Fibroblast of skin of back (primary cell): ENCODE measurements at places on chromosomes 12 and 14.

DNA sequence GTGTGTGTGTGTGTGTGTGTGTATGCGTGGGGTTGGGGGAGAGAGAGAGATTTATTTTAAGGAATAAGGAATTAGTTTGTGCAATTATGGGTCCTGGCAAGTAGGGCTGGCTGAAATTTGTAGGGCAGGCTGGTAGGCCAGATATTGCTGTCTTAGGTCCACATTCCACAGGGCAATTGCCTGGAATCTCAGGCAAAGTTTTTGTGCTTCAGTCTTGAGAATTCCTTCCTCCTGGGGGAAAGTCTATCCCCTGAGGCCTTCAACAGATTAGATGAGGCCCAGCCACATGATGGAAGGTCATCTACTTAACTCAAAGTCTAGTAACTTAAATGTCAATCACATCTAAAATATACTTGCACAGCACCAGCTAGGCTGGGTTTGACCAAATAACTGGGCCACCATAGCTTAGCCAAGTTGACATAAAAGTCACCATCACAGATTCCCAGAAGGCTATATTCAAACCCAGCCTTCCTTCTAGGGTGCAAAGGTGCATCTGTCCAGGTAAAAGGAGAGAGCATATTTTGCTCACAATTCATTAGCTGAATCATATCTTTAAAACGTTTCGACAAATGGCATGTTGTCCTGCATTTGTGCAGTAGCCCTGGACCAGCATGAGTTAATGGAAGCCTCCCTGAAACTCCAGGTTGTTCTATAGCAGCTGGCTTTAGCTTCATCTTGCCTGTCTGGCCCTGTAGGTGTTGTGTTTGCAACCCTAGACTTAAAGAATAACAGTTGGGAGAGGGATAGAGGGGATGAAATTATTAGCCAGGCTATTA is 63.1 kb downstream of the C14orf132 start:
- peak; percentile 47 for DNase-seq

- DNase-seq, result no peak
These were observed 145.1 kb upstream of the C14orf180 start for GRCh38 chr14:104434214-104435076.

DNA sequence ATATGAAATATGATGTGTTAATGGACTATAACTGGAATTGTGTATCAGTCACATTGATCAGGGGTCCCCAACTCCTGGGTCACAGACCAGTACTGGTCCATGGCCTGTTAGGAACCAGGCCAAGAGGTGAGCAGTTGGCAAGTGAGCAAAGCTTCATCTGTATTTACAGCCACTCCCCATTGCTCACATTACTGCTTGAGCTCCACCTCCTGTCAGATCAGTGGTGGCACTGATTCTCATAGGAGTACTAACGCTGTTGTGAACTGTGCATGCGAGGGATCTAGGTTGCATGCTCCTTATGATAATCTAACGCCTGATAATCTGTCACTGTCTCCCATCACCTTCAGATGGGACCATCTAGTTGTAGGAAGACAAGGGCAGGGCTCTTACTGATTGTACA is 72.3 kb downstream of the CDK17 start:
- DNase-seq, result no peak

DNA sequence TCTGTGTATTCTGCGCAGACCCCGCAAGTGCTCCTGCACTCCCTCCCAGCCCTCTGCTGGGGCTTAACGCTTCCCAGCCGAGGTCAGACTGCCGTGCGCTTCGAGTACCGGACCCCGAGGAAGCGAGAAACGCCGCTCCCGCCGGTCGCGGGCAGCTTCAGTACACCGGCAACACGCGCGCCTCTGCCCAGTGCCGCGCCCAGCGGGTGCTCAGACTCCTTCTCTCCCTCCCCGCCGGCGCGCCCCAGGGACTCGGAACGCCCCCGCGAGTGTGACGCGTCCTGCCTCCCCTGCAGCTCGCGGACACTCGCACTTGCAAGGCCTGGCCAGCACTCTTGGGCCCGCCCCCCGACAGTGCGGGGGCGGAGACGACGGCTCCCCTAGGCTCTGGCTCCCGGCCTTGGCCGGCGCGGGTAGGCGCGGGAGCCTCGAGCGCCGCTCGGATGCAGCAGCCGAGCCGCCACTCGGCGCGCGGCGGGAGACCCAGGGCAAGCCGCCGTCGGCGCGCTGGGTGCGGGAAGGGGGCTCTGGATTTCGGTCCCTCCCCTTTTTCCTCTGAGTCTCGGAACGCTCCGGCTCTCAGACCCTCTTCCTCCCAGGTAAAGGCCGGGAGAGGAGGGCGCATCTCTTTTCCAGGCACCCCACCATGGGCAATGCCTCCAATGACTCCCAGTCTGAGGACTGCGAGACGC is at the start of gene PTGER2:
Gene PTGER2, plus strand, starts transcription at position 410 of the 692 bp plus-strand sequence. Its CDS starts 237 bp downstream, at position 647.
- peak; percentile 85 for DNase-seq

DNA sequence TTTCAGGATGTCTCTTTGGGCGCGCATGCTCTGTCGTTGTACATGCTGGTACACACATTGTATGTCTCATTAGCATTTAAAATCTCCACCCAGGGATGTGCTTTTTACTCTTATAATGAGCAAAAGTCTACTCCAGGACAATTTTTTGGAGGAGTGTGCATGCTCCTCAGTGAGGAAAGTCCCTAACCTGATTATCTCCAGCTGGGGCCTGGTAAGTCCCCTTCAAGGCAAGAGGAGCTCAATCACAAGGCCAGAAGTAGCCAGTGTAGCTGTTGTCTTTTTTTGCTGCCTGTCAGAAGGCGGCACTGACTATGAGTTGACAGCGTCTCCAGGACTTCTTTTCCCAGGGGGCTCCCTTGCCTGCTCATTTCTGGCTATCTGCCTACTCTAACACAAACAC is 218.3 kb upstream of the CNTN1 start:
- no peak for DNase-seq

- no peak for DNase-seq
These were observed 427.5 kb downstream of the SNAPC1 start for GRCh38 chr14:62189698-62190097.

- no peak for DNase-seq
These were observed 107.3 kb downstream of the BCL11B start for GRCh38 chr14:99164712-99165111.

DNA sequence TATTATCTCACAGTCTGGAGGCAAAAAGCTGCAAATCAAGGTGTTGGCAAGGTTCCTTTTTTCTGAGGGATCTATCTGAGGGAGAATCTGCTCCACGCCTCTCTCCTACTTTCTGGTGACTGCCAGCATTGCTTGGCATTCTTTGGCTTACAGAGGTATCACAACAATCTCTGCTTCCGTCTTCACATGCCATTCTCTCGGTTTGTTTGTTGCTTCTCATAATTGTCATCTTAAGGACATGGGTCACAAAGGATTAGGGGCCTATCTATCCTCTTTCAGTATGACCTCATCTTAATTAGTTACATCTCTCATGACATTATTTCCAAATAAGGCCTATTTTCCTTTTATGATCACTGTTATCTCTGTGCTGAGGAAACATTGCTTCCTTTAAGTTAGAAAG is 345.0 kb downstream of the FOXG1 start:
- no peak for DNase-seq

GRCh38 chr12:12909995-12910420 is 18.6 kb downstream of the GPRC5A start:
- DNase-seq, result no peak

- DNase-seq, result peak; percentile 30
These were observed 134.0 kb downstream of the PRKCH start for GRCh38 chr14:61455351-61455750.

DNA sequence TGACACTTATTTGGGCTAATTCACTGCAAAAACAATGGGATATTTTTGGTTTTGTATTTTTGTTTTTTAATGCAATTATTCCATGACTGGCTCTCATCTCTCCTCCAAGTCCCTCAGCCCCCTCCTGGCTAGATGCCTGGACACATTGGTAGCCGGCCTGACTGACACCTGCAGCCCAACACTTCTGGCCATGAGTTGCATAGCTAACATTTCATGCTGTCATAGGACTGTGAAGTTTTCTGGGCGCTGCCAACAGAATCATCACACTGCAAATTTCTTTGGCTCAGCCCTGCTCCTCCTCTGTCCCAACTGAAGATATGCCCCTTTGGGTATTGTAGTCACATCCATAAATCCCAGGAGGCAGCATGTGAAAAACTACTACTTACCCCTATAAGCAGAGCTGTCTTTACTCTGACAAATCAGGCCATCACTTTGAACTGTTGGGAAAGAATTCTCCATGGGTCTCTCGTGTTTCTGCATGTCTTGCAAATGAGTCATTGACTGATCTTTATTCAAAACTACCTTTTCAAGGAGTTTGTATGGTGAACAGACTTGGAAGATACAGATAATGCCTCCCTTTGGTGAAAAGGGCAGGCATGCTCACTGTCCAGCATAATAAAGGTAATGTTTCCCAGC is 126.7 kb upstream of the LGR5 start:
- DNase-seq, result peak; percentile 54

DNA sequence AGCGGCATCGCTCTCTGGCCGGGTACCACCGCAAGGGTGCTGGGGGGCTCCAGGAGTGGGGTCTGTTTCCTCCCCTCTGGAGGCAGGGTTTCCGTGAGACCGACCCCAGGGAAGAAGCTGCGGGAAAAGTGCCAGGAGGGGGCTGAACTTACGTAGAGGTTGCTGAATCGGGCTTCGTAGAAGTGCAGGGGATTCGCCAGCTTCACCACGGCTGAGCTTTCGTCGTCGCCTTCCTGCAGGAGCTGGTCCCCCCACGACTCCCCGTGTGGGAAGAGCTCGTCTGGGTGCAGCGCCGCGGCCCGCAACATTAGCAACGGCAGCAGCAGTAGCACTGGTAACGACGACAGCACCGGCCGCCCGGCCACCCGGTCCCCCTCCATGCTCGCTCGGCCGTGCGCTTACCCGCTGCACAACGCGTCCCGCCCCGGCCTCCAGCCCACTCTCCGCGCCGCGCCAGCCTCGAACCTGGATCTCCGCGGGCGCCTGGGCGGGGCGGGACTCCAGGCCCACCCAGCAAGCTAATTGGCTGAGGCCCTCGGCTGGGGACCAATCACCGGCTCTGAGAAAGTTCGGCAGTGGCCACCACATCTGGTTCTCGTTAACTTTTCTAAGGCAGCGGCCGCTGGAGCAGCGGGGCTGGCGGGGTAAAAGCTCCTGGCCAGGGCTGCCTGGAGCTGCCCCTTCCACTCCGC is at the start of gene NID2:
Gene NID2, minus strand, starts transcription at position 445 of the 692 bp plus-strand sequence. Its CDS starts 65 bp downstream, at position 380.
- DNase-seq, result peak; percentile 96

DNA sequence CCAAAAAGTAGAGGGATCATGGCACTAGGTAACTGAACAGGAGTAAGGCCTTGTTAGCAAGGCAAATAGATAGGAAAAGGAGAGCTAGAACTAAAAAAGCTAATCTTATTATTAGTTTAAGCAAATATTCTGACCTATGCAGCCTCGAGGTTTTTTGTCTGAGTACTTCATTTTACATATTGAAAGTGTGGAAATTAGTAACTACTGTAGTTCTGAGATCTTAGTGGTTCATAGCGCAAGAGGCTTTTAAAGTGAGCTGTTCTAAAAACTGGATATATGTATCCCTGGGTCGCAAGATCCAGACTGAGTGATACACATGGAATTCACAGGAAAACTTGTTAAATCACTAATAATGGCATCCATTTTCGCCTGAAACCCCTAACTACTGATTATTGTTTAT is 411.0 kb upstream of the SOX5 start:
- DNase-seq, result no peak

DNA sequence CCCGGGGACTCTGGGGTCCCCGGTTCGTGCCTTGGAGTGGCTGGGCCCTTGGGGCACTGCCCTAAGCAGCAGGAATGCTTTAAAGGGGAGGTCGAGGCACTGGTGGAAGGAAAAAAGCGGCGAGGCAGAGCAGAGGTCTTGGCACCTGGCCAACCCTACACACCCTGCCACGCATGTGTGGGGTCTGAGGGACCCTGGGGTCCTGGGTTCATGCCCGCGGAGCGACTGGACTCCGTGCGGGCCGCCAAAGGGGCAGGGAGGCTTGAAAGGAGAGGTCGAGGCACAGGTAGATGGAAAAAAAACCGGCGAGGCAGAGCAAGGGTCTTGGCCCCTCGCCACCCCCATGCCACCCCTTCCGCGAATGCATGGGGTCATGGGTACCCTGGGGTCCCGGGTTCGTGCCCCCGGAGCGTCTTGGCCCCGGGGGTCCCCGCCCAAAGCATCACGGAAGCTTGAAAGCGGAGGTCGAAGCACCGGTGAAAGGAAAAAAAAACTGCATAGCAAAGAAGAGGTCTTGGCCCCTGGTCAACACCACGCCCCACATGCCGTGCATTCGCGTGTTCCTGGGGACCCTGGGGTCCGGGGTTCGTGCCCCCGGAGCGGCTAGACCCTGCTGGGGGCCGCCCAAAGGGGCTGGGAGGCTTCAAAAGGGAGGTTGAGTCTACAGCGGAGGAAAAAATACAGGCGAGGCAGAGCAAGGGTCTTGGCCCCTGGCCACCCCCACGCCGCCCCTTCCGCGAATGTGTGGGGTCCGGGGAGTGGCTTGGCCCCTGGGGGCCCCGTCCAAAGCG is 312.9 kb downstream of the ALG10 start:
- DNase-seq, result no peak

GRCh38 chr12:556498-556897 is 96.8 kb downstream of the B4GALNT3 start:
- DNase-seq, result no peak

DNA sequence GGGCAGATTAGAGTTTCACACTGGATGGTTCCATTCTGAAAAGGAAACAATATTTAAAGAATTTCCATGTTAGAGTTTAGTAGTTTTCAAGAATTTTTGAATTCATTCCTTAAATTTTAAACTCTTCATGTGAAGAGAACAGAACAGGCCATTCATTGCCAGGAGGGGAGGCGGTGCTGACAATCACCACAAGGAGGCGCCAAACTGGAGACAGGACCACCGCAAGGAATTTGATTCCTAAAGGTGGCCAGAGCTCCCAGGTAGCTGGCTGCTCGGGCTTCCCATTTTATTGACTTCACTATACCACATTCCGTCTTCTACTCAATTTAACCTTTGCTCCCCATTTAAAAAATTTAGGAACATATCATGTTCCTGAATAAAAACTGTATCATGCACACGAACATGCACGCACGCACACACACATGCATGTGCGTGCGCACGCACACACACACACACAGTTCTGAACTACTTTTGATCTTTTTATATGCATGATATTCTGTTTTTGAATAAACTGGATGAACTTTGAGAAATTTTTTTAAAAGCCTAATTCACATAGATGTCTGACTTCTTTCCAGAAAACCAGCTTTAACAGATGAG is 101.2 kb downstream of the NELL2 start:
- peak; percentile 13 for DNase-seq

- DNase-seq, result peak; percentile 5
These were observed 62.7 kb upstream of the HECTD1 start for GRCh38 chr14:31270196-31270772.

DNA sequence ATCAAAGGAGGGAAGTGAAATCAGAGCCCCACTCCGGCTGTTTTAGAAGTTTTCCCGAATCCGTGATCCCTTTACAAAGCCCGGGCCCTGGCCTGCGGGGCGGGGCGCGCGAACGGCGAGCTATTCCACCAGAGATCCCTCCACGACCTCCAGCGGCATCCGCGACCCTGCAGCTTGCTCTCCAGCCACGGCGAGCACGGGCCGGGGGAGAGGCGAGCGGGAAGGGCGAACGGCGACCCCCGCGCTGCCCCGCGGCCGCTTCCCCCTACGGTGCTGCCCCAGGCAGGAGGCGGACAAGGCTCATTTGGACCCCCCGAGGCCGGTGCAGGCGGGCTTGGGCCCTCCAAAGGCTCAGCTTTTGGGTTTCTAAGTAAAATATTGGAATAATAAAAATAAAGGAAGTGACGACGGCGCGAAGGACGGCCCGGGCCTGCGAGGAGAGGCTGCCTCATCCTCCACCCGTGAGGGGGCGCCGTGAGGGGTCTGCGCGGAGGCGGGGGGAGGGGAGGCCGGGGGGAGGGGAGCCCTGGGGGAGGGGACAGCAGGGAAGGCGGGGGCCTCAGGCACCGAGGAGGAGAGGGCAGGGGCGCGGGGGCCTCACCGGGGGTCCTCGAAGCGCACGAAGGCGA is 613 bp downstream of the SRSF9 start:
- no peak for DNase-seq
